ENCODE measurements at places on chromosomes 4 and X.

DNA sequence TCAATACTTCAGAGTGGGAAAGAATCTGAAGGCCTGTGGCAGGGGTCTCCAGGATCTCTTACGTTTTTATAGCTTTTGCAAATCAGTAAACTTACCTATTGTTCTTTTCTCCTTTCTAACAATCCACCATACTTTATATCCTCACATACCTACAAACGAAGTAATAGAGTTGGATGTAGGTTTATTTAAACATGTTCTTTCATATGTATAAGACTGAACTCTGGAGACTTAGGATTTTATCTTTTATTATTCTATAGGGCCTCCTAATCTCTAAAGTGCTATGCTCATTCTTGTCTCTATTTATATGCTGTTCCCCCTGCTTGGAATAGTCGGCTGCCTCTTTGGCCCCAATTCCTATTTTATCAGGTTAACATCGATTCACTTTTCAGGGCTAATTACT lies 43.8 kb upstream of the NUDT6 start:
- DNase-seq: no peak

GRCh38 chr4:54107951-54108748 lies 8.2 kb downstream of the GSX2 start:
- no peak for DNase-seq

GRCh38 chr4:82123934-82124333 lies 249.9 kb downstream of the HNRNPD start:
- no peak for DNase-seq

- DNase-seq: no peak
Observed at GRCh38 chr4:25767877-25768725, 94.7 kb downstream of the SEL1L3 start.

- no peak for DNase-seq
Observed at GRCh38 chr4:33133723-33134122, 2413.6 kb downstream of the PCDH7 start.

GRCh38 chr4:145618210-145618931 lies 814 bp upstream of the MMAA start:
- peak; percentile 28 for DNase-seq

GRCh38 chr4:2808001-2808400 lies 15.1 kb downstream of the SH3BP2 start:
- no peak for DNase-seq

DNA sequence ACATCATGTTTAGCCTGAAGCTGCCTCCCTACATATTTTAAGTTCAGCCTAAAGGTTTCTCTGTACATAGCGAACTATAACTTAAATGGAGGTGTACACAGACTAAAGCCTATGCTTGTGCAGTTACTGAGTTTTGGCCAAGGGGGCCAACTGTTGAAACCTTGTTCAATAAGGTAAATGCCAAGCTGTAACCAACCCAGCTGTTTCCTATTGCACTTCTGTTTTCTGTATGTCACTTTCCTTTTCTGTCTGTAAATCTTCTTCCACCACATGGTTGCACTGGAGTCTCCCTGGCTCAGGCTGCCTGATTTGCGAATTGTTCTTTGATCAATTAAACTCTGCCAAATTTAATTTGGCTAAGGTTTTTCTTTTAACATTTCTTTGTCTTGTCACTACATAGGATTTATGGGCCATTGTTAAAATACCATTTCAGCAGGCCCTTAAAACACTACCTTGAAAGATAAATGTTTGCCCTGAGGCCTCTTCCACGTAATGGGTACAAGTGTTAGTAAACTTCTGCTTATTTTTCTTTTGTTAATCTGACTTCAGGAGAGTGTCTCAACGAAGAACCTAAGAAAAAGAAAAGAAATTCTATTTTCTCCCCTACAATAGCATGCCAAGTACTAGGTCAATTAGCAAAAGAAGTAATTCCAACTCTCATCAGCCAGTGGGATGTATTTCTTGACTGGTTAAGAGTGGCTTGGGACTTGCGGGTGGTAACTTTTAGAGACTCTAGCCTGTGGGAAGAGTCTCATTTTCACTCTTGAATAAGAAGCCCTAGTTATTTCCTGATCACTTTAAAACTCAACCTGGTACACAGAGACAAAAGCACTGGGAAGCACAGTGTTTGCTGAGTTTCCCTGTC lies 45.7 kb upstream of the PRSS12 start:
- DNase-seq: no peak

- no peak for DNase-seq
Observed at GRCh38 chr4:33437406-33437805, 2717.2 kb downstream of the PCDH7 start.

GRCh38 chr4:76795243-76795642 lies 102.7 kb downstream of the SOWAHB start:
- DNase-seq: no peak

GRCh38 chr4:140172960-140173359 lies 19.0 kb upstream of the MAML3 start:
- DNase-seq: no peak

DNA sequence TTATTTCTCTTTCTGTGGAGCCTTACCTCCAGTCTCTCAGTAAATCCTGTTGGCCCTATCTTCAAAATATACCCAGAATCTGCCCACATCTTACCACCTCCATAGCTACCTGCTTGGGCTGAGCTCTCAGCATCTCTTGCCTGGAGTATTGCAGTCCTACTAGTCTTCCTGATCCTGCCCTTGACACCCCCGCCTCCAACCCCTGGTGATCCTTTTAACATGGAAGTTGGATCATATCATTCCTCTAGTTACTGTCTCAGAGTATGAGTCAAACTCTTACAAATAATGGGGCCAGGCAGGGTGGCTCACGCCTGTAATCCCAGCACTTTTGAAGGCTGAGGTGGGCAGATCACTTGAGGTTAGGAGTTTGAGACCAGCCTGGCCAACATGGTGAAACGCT lies 43.1 kb upstream of the SETD7 start:
- DNase-seq: no peak

DNA sequence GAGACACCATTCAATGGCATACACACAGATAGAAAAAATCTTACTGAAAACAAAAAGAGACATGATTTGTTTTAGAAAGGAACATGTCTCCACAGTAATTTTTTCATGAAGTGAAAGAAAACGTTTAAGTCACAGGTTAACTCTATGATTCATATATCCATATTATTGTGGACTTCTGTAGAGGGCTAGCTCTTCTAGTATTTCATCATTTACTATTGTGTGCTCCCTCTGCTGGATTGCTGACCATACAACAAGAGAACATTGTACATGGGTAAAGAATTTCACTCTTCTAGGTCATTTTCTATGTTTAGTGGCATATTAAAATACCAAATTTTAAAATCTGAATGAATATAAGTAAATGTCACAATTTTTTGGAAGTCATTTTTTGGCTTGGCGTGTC lies 91.8 kb upstream of the POU3F4 start:
- DNase-seq: no peak

GRCh38 chr4:55635741-55636655 lies at the start of gene NMU:
Gene NMU (minus strand): TSS chr4:55636298. CDS start chr4:55636192, 106 bp downstream.
- peak; percentile 50 for DNase-seq

DNA sequence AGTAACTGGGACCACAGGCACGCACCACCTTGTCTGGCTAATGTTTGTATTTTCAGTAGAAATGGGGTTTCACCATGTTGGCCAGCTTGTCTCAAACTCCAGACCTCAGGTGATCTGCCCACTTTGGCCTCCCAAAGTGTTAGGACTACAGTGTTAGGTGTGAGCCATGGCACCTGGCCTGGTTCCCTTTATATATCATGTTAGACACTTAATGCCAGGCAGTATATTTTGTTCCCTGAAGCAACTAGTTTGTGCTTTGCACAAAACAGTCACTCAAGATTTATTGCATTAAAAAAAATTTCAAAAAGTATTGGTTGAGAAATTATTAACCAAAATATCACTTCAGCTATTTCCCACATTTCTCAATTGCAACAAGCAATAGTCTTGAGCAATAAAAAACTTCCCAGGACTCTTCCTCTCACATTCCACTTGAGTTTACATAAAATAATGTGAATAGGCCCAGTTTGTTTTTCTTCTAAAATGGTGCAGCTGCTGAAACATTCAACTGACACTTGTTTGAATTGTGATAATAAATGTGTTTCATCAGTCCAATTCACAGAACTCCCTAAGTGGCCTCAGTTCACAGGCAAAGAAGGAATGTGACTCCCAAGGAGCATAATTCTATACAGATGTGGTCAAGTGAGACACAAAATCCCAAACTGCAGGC lies 22.7 kb downstream of the CXCL1 start:
- DNase-seq: no peak

DNA sequence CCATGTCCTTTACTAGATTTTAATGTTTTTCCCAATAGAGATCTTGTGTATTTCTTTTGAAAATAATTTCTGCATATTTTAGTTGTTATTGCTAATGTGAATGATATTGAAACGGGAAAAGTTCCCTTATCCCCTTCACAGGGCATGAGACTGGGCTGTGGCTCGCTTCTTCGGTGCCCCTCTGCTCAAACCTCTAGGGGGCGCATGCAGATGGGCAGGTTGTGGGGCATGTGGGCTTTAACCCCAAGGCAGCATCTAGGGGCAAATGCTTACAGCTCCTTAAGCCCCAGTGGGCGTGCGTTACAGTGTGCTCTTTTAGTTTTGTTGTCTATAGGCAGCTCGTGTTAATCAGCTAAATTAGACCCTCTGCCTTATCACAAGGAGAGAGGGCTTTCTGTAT lies 194.7 kb downstream of the OPHN1 start:
- no peak for DNase-seq

Data from T-helper 1 cell (primary cell).